Activated naive CD8-positive, alpha-beta T cell treated with anti-CD3 and anti-CD28 coated beads for 36 hours (primary cell): ENCODE measurements at places on chromosomes 3 and 15.
A peak's percentile ranks its signal among the peaks of the same experiment; 100 is the strongest.

GRCh38 chr15:40256638-40257235, 17.9 kb downstream of the PAK6 start:
- DNase-seq, result no peak

GRCh38 chr3:11932636-11933035, 71.6 kb upstream of the SYN2 start:
- DNase-seq, result no peak

DNA sequence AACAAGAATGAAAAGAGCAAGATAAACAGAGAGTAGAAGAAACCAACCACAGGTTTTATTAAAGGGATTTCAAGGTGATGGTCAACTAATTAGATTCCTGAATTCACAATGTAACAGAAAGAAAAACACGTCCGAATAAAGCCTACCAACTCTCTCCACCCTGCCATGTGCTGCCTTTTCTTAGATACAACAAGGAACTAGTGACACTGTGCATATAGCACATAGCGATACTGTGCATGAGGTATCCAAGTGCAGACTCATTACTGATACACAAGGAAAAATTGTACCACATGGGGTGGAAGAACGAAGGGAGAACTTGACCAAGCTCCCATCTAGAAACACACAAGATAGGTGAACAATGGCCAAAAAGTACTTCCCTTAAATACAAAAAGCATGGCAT, 154.6 kb downstream of the MAGI1 start:
- no peak for DNase-seq

DNA sequence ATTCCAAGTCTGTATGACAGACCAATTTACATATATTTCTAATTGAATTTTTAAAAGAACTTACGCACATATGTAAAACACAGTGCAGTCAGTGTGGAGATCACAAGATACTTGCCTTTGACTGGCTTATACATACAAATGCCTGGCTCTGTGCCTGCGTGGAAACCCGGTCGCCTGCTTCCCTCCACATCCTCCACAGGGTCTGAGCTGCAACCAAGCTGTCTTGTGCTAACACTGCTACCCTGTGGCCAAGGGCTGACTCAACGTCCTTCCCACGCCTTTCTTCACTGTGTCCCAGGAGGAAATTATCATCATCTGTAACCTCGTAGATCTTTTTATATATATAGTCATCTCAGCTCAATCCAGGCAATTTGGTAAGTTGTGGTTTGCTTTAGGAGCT, 117.0 kb downstream of the WNT7A start:
- no peak for DNase-seq

DNA sequence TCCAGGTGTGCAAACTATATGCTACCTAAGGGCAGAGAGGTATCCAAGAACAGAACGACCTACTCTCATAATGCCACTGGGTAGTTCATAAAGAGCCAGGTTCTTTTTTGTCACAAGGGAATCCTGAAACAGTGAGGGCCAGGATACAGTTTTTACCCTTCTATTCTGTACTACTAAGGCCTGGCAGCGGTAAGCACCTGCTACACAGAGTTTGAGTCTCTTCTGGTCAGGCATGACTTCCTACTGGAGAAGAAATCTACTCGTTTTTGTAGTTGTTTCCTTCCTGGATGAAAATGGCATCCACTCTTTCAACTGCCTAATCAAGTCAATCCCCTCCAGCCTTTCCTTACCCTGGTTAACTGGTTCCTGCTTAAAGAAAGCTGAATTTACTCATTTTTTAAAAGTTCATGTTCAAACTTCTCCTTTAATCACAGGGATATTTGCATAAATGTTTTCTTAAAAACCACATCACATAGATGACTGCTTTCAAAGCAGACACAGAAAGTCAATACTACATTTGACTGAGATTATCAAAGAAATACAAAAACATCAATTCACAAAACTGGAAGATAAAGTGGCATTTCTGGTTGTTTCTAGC, 40.0 kb downstream of the MAP4 start:
- DNase-seq, result no peak

- no peak for DNase-seq
Observed at GRCh38 chr15:74304431-74304830, 63.0 kb downstream of the CYP11A1 start.

DNA sequence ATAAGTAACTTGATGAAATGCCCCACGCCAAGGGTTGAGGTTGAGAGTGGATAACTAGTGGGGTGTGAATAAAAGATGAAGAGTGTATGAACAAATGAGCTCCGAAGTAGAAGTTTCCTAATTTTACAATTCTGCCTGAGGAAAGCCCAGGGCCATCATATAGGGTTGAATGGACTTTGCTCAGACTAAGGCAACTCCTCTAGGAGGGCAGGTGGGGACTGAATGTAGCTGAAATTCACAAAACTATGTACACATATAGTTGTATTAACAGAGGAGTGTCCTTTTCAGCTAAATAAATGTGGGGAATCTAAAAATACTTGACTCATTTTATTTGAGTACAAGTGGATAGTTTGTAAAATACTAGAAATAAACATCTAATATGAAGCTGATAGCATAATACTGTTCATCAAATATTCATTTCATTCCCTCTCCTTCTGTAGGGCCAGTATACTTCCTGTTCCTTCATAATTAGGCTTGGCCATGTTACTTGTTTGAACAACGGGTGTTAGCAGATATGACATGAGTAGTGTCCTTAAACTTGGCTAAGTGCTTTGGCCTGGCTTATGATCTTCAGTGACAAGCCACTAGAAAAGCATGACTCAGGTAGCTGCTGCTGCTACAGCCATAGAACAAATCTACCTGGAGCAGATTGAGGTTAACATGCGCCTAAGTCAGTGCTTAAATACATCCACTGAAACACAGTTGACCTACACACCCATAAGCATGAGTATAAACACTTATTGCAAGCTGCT, 26.5 kb downstream of the PLSCR1 start:
- no peak for DNase-seq

DNA sequence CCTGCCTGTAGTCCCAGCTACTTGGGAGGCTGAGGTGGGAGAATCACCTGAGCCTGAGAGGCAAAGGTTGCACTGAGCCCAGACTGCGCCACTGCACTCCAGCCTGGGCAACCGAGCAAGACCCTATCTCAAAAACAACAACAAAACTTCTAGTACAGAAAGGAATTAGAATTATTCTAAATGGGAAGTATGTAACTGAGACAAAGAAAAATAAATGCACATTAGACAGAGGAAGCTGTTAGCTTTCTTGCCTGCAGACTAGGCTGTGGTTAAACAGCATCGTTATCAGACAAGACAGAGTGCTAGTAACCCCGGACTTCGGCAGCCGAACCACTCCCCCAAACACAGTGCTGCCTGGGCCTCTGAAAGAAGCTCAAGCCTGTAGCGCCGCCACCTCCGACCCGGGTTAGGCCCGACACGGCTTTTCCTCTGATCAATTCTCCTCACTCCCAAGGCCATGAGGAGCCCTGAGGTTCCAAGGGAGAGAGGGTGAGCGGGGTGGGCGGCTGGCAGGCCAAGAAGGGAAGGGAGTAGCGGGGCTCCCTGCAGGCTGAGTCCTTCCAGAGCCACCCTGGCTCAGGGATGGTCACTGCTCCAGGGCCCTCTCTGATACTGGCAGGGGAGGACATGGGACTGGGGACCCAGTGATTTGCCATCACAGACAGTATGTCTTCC, 44.8 kb upstream of the MUC4 start:
- no peak for DNase-seq

DNA sequence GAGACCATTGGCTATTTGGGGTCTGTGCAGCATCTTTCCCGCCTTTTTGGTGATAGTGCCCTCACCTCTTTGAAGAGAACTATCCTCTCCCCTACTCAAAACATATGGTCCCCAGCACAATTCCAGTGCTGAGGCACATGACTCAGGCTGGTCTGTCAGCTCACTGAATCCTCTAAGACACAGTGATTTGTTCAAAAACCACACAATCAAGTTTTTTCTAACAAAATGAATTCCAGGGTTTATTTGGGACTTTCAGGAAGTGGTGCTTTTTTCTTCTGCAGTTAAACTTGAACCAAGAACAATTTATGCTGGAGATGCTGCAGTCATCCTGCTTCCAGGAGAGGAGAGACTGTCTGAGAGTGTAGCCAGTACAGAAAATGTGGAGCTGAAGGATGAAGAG, 142.5 kb upstream of the LMCD1 start:
- DNase-seq, result no peak

- DNase-seq, result peak; percentile 68
Observed at GRCh38 chr3:25648107-25648535, 16.6 kb downstream of the TOP2B start.

DNA sequence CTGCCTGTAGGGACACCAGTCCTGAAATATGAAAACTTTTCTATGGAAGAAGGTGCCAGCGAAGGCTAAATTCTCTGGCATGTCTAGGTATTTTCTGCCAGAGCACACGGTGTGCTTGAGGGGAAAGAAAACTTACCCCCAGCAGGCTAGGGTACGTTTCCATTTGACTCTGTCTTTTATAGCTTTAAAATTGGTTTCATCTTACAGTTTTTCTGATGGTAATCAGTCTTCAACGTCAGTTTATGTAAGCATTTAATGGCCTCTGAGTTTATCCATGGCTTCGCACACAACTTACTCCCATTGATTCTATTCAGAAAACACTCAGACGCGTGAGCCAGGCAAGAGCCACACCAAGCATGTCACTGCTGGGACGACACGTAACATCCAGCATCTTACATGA, 249.7 kb downstream of the ADAMTS17 start:
- no peak for DNase-seq

- no peak for DNase-seq
Observed at GRCh38 chr3:69016102-69016501, 2.6 kb upstream of the EOGT start.

- DNase-seq, result no peak
Observed at GRCh38 chr3:151775314-151776258, 38.3 kb upstream of the AADAC start.

DNA sequence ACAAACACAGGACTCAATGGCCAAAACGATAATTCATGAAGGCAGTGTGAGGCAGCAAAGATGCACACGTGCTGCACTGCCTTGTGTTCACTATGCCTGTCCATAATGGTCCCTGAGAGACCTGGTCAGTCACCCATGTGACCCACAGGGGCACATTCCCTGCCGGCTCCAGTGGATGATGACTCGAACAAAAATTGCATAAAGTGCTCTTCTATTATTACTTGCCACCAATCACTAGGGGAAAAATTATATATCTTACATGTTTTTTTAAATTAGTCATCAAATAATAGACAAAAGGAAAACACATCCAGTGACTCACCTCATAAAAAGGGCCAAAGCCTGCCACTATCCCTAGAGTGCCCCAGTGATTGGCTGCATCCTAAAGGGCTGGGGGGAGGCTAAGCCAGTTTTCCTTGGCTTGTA, 47.5 kb downstream of the UBP1 start:
- no peak for DNase-seq

DNA sequence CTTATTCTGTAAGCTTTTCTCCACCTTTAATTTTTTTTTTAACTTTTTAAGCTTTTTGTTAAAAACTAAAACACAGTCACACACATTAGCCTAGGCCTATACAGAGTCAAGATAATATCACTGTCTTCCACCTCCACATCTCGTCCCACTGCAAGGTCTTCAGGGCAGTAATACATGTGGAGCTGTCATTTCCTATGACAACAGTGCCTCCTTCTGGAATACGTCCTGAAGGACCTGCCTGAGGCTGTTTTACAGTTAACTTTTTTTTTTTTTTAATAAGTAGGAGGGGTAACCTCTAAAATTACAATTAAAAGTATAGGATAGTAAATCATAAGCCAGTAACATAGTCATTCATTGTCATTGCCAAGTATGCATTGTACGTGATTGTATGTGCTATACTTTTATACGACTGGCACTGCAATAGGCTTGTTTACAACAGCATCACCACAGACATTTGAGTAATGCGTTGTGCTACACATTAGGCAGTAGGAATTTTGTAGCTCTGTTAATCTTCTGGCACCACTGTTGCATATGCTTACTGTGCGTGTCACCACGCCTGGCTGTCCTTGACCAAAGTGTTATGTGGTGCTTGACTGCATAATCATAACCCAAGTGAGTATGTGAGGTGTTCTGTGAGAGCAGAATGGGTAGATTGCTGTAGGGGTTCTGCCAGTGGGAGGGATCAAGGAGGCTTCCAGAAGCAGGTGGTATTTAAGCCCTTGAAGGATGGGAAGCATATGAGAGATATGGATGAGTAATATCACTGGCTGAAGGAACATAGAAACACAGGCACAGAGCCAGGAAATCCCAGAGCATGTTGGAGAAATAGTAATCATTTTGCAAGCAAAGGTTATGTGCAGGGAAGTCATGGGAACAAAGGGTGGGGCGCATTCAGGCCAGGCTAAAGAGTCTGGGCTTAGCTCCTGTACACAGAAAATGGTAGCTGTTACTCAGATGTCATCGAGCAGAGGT, 18.3 kb downstream of the FBXO22 start:
- no peak for DNase-seq

- no peak for DNase-seq
Observed at GRCh38 chr3:146115619-146116018, 45.4 kb downstream of the PLOD2 start.
